HepG2 (cell line): ENCODE measurements at places on chromosomes 5 and 9. TPM values are rescaled to one million over a fixed set of nuclear protein-coding genes. Genes with fewer than 3 reads are reported as not detected.

DNA sequence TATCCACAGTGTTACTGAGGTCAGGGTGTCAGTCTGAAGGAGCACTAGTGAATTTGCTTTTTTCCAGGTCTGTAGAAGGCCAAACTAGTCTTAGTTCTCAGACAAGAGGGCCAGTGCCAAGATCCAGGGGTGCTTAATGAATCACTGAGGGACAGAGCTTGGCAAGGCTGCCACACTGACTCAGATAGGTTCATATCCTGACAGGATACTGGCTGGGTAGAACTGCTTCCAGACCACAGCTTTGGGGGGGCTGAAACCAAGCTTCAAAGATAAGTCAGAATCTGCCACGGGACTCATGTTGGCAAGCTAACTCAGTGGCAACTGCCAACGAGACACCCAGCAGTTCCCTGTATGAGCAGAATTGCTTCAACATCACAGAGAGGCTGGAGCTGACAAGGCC lies 1125.4 kb downstream of the EFNA5 start:
- no peaks in the 10 kb centered on the region for H3K4me1 ChIP-seq
- no peak overlapping the region for H3K4me3 ChIP-seq
- H3K27ac ChIP-seq: no peak overlapping the region
- no peak for DNase-seq

DNA sequence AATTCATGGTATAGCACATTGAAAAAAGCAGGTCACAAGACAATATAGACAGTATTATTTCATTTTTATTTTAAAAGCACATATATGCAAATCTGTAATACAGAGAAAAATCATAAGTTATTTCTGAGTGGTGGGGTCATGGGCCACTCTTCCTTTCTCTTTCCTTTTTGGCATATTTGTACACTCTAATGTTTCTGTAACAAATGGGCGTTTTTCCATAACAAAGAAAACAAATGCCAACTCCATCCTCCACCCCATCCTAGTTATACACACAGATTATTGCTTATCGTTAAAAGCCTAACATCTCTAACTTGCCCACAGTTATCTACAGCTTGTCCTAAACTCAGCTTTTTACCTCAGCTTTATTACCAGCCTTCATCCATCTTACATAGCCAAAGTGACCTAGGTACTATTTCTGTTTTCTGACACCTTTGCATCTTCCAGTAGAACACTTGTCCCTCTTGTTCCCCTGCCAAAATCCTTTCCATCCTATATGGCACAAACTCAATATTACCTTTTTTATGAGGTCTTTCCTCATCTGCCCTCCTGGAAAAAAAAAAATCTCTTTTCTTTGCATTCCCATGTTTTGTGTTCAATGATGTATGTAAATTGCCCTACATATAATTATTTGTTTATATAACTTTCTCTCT lies 4.1 kb downstream of the KIAA0825 start:
- H3K27me3 ChIP-seq: no peaks in the 10 kb centered on the region
- no peak overlapping the region for H3K27ac ChIP-seq

DNA sequence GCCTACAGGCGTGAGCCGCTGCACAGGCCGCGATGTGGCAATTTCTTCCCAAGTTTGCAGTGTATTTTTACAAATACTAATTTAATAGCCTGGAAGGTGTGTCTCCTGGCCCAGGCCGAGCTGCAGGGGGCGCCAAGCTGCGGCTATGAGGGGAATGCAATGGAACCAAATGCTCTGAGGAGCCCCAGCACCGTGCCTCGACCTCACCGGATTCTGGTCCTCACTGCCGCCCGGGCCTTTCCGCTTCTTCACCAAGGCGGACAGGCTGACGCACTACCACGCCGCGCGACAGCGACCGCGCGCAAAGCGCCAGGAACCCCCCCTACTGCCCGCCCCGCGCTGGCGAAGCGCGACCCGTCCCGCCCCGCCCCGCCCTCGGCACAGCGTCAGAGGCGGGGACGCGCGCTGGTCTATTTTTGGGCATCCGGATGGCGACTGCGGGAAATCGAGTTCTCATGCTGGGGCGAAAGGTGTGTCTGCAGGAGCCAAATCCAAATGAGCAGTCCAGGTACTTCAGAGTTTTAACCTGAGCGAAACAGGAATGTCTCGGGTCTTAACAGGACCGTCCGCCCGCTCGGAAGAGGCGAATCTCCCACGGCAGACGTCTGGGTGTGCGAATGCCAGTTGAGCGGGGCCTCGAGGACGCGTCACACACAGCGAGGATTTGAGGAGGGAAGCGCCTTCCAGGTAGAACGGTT lies 31.7 kb upstream of the PRXL2C start:
- H3K4me3 ChIP-seq: no peak overlapping the region
- H3K27ac ChIP-seq: no peak overlapping the region
- DNase-seq: no peak
- H3K27me3 ChIP-seq: no peaks in the 10 kb centered on the region
- H3K4me1 ChIP-seq: peaks cover 22% of the 10 kb centered on the region
- H3K36me3 ChIP-seq: no peaks in the 10 kb centered on the region

- no peaks in the 10 kb centered on the region for H3K4me1 ChIP-seq
- no peak overlapping the region for H3K4me3 ChIP-seq
- no peaks in the 10 kb centered on the region for H3K27me3 ChIP-seq
- no peak for DNase-seq
- H3K27ac ChIP-seq: no peak overlapping the region
These were observed 551.3 kb downstream of the TLE1 start for GRCh38 chr9:81137976-81138568.

DNA sequence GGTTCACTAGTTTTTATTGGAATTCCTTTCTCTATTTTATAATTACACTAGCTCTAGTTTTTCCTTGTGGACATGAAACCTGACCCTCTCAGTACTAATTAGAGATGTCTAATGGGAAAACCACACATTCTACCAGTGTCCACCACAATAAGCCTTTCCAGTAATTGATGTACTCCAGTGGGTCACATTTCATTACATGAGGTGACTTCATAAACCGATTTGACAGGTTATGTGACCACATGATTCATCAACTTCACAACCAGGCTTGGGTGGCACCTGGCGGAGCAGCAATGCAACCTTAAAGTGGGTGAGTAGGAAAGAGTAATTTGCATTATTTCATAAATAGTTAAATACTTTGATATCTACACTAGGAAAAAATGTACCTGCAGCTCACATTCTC lies 284.2 kb upstream of the ADAMTS16 start:
- no peaks in the 10 kb centered on the region for H3K27me3 ChIP-seq
- H3K36me3 ChIP-seq: no peaks in the 10 kb centered on the region
- DNase-seq: no peak
- no peak overlapping the region for H3K4me3 ChIP-seq
- no peak overlapping the region for H3K27ac ChIP-seq

GRCh38 chr9:136724772-136725171 lies 12.4 kb downstream of the DIPK1B start:
- H3K27me3 ChIP-seq: no peaks in the 10 kb centered on the region
- no peak overlapping the region for H3K27ac ChIP-seq
- peaks cover 42% of the 10 kb centered on the region for H3K4me1 ChIP-seq
- peaks cover 20% of the 10 kb centered on the region; the same call in 2 of the 3 replicates for H3K36me3 ChIP-seq
- no peak overlapping the region for H3K4me3 ChIP-seq
- DNase-seq: no peak

- DNase-seq: no peak
- no peak overlapping the region for H3K4me3 ChIP-seq
- H3K27ac ChIP-seq: no peak overlapping the region
- no peaks in the 10 kb centered on the region for H3K4me1 ChIP-seq
- no peaks in the 10 kb centered on the region for H3K36me3 ChIP-seq
These were observed 232.4 kb downstream of the SAXO1 start for GRCh38 chr9:18800579-18800978.

DNA sequence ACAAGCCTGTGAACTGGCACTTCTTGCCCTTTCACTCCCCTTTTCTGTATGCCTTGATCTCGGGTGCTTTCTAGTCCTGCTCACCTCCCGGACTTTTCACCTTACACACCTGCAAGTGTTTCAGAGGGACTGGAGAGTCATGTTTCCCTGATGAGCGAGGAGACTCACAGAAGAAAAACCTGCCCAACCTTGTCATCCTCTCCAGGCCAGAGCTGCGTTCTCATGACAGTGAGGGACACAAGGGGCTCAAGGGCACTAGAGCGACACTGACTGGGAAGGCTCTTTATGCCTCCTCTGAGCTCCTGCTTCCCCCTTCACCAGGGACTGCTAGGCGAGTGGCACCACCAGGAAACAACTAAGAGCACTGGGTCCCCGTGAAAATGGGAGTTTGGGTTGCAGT lies 376.9 kb upstream of the RPS23 start:
- H3K27ac ChIP-seq: no peak overlapping the region
- peaks cover 5% of the 10 kb centered on the region; the same call in 1 of the 3 replicates for H3K27me3 ChIP-seq
- no peaks in the 10 kb centered on the region for H3K4me1 ChIP-seq
- H3K4me3 ChIP-seq: no peak overlapping the region
- H3K36me3 ChIP-seq: no peaks in the 10 kb centered on the region

GRCh38 chr9:28600226-28600625 lies 1026.9 kb upstream of the C9orf72 start:
- H3K4me3 ChIP-seq: no peak overlapping the region
- H3K27me3 ChIP-seq: no peaks in the 10 kb centered on the region
- no peaks in the 10 kb centered on the region for H3K4me1 ChIP-seq
- DNase-seq: no peak

DNA sequence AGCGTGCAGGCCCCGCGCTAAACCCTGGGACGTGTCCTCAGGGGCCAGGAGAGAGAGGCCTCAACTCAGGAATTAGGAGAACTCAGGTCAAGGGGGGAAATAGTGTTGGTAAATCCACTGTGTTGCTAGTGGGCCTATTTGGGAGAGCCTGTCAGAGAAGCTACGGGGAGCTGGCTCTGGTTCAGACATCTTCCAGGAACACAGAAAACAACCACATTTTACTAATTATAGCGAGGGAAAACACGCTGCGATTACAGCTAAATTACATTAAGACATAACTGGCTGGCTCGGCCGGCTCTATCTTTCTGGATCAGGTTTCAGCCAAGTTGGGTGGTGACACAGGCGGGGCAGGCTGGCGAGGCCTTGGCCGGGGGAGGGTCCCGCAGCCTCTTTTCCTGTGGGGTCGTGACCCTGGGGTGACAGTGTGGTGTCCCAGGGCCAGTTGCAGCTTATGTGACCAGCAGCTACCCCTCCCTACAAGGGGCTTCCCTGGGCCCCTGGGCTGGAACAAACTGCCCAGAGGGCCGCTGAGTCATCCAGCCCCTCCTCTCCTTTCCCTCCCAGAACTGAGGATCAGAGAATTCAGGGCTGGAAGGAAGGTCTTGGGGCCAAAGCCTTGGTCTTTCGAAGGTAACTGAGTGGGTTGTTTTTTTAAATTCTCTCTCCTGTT lies 75.1 kb downstream of the FGF18 start:
- peak; percentile 28 for DNase-seq
- no peaks in the 10 kb centered on the region; the same call in 2 of the 3 replicates for H3K27me3 ChIP-seq
- no peak overlapping the region for H3K27ac ChIP-seq

DNA sequence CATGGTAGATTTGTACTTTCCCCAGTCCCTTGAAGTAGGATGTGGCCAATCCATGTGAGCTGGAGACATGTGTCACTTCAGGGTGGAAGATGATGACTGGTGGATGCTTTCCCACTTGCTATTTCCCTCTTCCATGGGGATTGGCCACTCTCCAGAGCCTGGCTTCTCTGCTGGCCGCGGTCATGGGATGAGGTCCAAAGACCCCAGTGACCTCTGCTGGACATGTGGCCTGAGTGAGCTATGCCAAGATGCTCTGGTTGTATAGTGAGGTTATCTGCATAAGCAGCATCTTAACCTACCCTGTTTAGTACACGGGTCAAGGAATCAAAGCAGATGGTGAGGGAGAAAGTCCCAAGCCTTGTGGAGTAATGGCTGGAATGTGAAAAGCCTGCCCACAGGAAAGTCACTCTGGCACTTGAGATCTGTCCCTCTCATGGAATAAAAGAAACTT lies 47.1 kb downstream of the SH3PXD2B start:
- H3K27ac ChIP-seq: no peak overlapping the region
- H3K36me3 ChIP-seq: no peaks in the 10 kb centered on the region; the same call in 1 of the 2 replicates
- H3K27me3 ChIP-seq: no peaks in the 10 kb centered on the region
- DNase-seq: no peak
- H3K4me1 ChIP-seq: peaks cover 8% of the 10 kb centered on the region; the same call in 1 of the 2 replicates

DNA sequence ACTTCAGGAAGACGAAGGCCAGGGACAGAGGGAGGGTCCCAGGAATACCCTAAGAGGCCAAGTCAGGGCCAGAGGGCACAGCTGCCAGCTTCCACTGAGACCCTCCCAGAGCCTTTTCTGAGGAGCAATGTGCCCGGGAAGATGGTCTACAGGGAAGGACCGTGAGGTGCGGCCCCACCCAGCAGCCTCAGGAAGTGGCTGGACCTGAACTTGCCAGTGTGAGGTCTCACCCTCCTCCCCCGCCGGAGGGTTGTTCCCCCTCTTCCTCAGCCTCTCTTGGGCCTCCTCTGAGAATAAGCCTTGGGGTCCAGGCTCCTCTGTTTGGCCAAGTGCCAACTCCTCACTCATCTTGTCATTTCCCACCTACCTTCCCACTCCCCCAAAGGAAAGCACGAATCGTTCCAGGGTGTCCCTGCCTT lies 13.4 kb upstream of the SLC25A51 start:
- no peak for DNase-seq
- H3K27ac ChIP-seq: no peak overlapping the region
- peaks cover 50% of the 10 kb centered on the region for H3K36me3 ChIP-seq
- no peaks in the 10 kb centered on the region for H3K27me3 ChIP-seq

DNA sequence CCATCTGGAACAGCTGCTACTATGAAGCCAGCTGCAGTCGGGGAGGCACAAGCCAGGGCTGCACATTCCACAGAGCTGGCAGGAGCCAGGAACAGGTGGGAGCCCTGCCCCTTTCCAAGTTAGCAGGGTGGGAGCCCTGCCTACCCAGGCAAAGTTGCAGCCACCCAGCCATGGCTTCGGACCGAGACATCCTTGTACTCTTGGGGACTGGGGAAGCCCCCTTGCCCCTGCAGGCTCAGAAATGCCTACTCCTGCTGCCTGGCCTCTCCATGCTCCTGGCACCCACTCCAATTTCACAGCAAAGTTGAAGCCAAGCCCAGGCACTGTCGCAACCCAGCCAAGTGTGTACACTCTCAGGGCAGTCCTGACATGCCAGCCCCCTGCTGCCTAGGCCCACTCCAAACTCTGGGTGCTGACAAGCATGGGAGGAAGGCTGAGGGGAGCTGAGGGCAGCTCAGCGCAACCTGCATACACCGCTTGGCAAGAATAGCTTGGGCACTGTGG lies 165.1 kb downstream of the RNF180 start:
- H3K27me3 ChIP-seq: no peaks in the 10 kb centered on the region
- H3K4me1 ChIP-seq: no peaks in the 10 kb centered on the region

DNA sequence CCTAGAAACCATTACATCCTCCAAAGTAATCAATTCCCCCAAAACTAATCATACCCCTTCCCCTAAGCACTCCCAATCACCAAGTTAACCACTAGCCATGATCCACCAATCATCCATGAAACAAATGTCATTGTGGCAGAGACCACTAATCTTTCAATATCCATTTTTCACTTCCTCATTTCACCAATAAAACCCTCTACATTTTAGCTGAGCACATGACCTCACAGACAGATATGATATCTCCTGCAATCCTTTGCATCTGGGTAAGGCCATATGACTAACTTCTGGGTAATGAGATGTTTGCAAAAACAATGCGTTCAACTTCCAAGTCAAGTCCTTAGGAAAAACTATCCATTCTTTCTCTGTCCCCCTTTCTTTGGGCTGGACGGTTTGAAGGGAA lies 20.7 kb downstream of the OR2S2 start:
- DNase-seq: no peak
- peaks cover 6% of the 10 kb centered on the region; the same call in 2 of the 3 replicates for H3K27me3 ChIP-seq
- H3K4me3 ChIP-seq: no peak overlapping the region
- H3K27ac ChIP-seq: no peak overlapping the region

WNT8A gene
- polyA plus RNA-seq: 0.04 TPM in 1 of 2 replicates, not detected in the other

GRHPR gene
- polyA plus RNA-seq: 113 and 127 TPM in 2 replicates

PTGS1 gene
- polyA plus RNA-seq: 0.05 and 0.08 TPM in 2 replicates

CCNI2 gene
- 0.03 TPM in 1 of 2 replicates, not detected in the other for polyA plus RNA-seq

MARCOL gene
- polyA plus RNA-seq: not detected in 2 replicates

CDHR2 gene
- polyA plus RNA-seq: 20.9 and 27.3 TPM in 2 replicates

PCDHB3 gene
- polyA plus RNA-seq: 0.25 and 0.31 TPM in 2 replicates

PCDHA3 gene
- not detected in 2 replicates for polyA plus RNA-seq

SV2C gene
- not detected in 2 replicates for polyA plus RNA-seq

MOB3B gene
- 0.03 TPM in 2 replicates for polyA plus RNA-seq
